Chondrocyte (in vitro differentiated cells): ENCODE measurements at places on chromosomes 7 and 10.

- DNase-seq = no peak
Observed at GRCh38 chr7:108525327-108525984, 479 bp downstream of the PNPLA8 start.

- no peak for DNase-seq
Observed at GRCh38 chr7:77467408-77467807, 51.3 kb upstream of the GSAP start.

GRCh38 chr7:123230603-123231002 is 30.8 kb upstream of the SLC13A1 start:
- DNase-seq = peak; percentile 73

GRCh38 chr10:113506476-113506875 is 46.4 kb upstream of the HABP2 start:
- DNase-seq = no peak

DNA sequence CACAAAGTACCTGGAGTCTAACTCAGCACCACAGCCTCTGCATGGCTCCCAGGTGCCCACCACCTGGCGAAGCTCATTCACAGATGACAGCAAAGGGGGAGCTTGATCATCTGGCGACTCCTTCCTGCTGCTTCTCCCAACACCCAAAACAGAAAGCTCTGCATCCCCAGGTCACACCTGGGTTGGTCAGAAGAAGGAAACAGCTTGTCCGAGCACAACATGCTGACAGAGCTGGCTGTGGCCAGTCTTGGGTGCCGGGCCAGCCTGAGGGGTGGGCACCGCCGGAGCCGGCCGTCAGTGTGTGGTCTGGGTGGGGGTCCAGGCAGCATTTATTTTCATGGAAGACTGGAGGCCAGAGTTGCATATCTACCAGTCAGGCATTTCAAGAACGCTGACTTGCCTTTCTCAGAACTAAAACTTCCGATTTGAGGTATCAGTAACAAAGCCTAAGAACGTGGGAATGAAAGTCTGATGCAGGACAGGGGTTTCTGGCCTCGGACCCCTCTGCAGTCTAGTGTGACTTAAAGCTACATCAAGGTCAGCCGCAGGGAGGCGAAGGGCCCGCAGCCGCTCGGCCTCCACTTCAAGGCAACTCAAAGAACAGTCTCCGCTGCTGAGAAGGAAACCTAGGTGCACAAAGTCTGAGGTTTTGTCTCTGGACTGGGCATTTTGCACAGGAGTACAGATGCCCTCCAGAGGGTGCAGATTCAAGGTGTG is 109.6 kb downstream of the CYTH3 start:
- DNase-seq = no peak

- no peak for DNase-seq
Observed at GRCh38 chr10:74078037-74078436, 72.6 kb downstream of the AP3M1 start.

DNA sequence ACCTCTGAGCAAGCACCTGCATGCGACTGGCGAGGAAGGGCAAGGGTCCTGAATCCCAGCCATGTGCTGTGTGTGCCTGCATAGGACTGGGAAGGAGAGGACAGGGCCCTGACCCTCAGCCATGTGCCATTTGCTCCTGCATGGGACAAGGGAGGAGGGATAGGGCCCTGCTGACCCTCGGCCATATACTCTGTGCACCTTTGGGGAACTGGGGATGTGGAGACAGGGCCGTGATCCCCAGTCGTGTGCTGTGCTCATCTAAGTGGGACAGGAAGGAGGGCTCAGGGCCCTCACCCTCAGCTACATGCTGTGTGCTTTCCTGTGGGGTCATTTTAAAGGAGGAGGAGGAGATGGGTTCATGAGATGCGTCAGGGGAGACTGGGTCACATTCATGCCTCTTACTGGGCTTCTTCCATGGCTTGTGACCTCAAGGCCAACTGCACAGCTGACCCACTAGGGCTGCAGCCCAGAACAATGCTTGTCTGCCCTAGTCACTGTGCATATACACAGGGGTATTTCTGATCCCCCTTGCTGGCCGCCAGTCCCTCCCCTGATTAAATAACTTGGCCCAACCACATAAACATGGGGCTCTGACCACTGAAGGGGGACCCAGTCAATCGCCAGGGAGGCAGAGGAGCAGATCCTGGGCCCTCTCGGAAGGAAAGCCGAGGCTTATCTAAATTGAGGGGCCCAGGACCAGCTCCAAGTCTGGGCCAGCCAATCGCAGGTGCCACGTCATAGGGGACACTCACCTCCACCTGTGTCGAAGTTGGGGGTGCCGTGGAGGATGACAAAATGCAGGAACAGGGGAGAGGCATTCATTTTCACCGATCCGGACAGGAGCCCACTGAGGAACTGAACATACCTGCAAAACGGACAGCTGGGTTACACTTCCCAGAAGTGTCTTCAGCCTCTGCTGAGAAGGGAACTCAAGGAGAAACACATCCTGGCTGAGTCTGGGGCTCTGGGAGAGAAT is 167.3 kb downstream of the TNS3 start:
- no peak for DNase-seq

GRCh38 chr7:96320442-96320841 is 1.5 kb downstream of the SLC25A13 start:
- DNase-seq = no peak

- no peak for DNase-seq
Observed at GRCh38 chr7:81298951-81299666, 380.3 kb upstream of the SEMA3C start.

GRCh38 chr7:42766782-42767423 is 145.0 kb downstream of the C7orf25 start:
- no peak for DNase-seq

DNA sequence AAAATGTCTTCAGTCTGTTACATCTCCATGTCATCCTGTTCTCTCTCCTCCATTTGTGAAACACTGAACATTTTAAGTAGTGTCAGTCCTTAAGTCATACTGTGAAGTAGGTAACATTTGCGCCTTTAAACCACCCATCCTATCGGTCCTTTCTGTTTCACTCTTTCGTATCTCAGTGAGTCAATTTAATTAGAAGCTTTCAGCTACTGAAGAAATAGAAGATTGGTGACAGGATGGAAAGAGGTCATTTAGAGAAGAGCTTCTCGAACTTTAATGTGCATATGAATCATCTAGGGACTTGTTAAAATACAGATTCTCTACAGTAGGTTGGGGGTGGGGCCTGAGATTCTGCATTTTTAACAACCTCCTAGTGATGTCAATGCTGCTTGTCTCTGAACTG is 113.4 kb downstream of the SRI start:
- DNase-seq = no peak

DNA sequence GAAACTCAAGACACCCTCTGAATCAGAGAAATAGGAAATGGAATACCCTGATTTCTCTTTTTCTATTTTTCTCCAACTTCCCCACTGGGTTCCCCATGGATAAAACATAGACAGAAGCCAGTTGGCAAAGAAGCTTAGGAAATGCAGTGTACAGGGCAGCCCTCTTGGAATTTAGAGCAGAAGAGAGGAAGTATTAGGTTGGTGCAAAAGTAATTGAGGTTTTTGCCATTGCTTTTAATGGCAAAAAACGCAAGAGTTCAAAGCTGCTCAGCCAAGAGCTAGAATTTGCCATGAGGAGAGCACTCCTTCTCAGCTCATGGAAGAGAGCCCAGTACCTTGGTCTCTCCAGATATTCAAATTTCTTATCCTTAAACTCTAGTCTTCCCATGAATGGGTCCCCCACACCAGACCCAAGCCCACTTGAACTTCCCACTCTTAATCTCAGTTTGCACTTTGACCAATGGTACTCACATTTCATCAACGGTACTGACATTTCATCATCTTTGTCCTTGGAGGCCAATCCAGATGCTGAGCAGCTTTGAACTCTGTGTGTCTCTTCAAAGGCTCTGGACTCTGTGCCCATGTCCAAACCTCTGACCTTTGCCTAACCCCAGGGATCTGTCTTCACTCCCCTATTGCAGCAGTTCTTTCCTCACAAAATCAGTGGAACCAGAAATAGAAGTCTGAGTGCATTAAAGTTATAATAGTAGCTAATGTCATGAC is 73.2 kb upstream of the PPP1R3C start:
- no peak for DNase-seq

DNA sequence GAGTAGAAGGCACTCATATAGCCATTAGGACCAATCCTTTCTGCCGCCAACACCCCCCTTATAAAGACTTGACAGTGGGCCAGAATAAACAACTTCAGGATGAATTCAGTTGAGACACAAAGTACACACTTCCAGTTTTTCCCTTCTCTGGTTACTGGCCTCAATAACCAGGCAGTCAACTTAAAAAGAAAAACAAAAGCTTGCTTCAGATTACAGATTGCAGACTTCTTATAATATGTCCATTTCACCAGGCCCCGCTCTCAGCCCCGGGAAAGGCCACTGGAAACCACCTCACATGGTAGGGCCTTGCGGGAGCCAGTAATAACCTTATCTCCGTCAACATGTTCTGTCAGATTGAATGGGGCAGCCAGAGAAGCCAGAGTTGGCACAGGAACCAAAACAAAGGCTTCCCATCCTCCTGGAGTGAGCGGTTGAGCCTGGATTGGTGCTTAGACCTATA is 108.8 kb downstream of the EGFR start:
- no peak for DNase-seq

GRCh38 chr7:131109011-131109758 is 218.5 kb upstream of the MKLN1 start:
- DNase-seq = no peak

GRCh38 chr7:81594767-81595166 is 175.1 kb downstream of the HGF start:
- no peak for DNase-seq

GRCh38 chr10:52252307-52252706 is 61.8 kb upstream of the DKK1 start:
- DNase-seq = no peak

- DNase-seq = no peak
Observed at GRCh38 chr10:86644152-86644793, 10.1 kb upstream of the OPN4 start.

DNA sequence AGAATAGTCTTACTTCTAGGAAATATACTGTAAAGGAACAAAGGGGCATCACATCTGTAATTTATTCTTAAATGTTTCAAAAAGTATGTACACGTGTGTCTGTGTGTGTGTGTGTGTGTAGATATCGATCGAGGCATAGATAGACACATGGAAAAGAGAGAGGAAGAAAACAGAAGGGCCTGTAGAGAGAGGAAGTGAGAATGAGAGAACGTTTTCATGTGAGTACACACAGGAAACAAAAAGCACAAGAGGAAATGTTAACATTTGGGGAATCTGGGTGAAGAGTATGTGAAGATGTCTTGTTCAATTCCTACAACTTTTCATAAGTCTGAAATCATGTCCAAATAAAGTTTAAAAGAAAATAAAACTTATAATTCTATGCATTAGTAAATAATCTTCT is 286.5 kb upstream of the SORCS1 start:
- DNase-seq = no peak

DNA sequence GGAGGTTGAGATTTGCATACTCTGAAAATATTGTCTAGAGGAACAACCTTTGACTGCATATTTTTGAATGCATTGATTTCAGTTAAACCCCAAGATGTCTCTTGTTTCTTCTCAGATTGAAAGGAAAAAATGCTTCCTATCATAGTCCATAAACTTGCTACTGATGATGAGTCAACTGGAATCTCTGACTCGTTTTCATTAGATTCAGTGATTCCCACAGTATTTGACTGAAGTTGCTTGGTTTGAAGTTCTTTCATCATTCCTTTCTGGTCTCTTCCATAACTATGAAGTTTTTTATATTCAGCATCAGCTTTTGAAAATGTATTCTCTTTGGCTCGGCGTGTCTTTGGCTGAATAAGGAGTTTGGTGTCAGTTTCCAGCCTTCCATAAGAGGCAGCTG is 10.7 kb downstream of the PEX1 start:
- no peak for DNase-seq

- DNase-seq = peak; percentile 75
Observed at GRCh38 chr10:49242604-49243003, 54.4 kb upstream of the TMEM273 start.

DNA sequence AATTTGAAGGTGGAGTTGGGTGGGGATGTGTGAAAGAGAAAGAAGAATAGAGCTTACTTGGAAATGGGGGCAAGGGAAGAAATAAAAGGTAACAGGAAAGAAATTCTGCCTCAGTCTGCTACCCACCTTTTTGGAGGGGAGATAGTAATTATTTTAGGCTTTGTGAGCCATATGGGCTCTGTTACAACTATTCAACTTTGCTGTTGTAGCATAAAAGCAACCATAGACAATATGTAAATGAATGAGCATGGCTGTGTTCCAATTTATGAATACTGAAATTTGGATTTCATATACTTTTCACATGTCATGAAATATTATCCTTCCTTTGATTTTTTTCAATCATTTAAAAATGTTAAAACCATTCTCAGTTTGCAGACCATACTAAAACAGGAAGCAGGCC is 176.9 kb downstream of the HPSE2 start:
- DNase-seq = no peak

DNA sequence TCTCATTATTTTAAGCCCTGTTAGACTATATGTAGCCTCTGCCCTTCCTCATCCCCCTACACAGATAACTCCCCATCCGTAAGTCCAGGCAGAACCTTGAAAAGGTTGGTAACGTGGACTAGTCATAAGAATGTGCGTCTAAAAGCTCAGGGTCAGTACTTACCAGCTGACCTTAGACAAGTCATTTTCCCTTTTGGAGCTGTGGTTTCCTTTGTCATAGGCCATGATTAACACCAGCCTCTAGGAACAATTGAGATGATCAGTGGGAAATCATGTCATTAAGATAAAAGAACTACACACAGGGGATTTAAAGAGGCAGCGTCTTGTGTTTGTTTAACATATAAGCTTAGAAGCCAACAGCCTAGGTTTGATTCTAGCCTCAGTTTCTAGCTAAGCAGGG is 6.9 kb upstream of the UNC5B start:
- no peak for DNase-seq

GRCh38 chr7:67306331-67306730 is 309.7 kb downstream of the TYW1 start:
- no peak for DNase-seq

DNA sequence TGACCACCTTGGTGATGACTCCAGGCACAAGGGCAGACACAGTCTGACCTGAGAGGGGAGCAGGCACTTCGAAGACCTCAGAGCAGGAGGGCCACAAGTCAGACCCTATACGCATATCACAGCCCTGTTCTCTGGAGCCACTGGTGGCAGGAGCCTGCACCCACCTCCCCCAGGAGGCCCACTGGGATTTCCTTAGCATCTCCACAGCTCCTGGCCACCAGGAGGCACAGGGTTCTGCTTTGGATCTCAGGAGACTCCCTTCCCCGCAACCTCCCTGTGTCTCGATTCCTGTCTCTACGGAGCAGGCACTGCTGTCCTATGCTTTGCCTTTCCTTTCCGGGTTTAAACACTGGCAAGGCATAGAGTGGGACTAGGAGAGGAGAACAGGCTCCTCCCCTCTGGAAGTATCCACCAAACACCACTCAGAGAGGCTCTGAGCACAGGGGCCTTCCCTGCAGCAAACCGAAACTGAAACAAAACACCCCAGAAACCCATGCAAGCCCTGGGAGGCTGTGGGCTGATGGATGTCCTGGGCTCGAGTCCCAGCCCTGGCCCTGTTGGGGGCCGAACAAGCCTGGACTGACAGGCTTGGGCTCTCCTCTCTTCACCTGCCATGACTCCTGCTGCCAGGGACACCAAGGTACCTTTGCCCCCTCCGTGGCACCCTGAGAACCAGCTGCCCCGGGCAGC is 166.3 kb downstream of the NEURL1 start:
- no peak for DNase-seq
